ENCODE measurements at places on chromosomes 16 and 17.

GRCh38 chr16:4500272-4500671, 24.1 kb downstream of the HMOX2 start:
- no peak for DNase-seq

- DNase-seq: no peak
Measured at GRCh38 chr16:49720225-49720624, 135.7 kb downstream of the ZNF423 start.

- no peak for DNase-seq
Measured at GRCh38 chr17:13492737-13493122, 109.0 kb downstream of the HS3ST3A1 start.

DNA sequence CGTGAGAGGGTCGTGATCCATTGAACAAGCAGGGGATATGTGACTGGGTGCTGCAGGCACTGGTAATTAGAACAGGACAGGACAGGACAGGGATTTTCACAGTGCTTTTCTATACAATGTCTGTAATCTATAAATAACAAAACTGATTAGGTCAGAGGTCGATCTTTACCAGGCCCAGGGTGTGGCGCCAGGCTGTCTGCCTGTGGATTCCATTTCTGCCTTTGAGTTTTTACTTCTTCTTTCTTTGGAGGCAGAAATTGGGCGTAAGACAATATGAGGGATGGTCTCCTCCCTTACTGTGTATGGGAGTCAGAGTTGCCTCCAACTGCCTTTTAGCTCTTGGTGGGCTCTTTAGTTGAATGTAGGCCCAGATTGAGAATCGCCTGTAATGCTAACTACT, 1.5 kb upstream of the ZNF764 start:
- DNase-seq: no peak

GRCh38 chr16:81436386-81436785, 8.2 kb upstream of the CMIP start:
- no peak for DNase-seq

- no peak for DNase-seq
Measured at GRCh38 chr17:79369001-79369400, 241.8 kb downstream of the RBFOX3 start.

- DNase-seq: peak; percentile 68
Measured at GRCh38 chr16:19907161-19907992, 22.7 kb upstream of the GPRC5B start.

DNA sequence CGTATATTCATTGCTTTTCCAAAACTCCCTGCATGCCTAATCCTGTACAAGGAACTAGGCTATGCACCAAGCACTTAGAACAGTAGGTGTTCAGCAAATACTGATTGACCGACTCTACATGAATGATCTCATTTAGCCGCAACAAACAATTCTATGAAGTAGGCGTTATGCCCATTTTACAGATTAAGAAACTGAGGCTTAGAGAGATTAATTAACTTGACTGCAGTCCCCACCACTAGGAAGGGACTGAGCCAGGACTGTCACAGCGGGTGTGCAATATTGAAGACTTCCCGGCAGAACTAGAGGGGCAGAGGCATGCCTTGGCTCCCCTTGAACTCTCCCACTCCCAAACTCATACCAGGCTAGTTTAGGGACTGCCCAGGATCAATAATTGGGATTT, 10.5 kb upstream of the N4BP1 start:
- no peak for DNase-seq

DNA sequence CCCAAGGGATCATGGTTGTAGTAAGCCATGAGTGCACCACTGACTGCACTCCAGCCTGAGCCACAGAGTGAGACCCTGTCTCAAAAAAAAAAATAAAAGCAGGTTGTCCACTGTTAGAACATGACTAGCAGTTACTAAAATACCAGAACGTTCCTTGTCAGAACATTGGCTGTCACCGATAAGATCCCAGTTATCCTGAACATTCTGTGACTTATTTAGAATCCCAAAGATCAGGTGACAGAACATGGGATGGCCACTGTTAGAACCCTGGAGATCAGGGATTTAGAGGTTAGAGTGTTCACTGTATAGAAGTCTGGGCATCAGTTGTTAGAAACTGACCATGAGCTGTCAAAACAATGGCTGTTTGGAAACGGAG, 8.6 kb downstream of the CES4A start:
- DNase-seq: no peak

- no peak for DNase-seq
Measured at GRCh38 chr16:78461087-78461486, 361.6 kb downstream of the WWOX start.

DNA sequence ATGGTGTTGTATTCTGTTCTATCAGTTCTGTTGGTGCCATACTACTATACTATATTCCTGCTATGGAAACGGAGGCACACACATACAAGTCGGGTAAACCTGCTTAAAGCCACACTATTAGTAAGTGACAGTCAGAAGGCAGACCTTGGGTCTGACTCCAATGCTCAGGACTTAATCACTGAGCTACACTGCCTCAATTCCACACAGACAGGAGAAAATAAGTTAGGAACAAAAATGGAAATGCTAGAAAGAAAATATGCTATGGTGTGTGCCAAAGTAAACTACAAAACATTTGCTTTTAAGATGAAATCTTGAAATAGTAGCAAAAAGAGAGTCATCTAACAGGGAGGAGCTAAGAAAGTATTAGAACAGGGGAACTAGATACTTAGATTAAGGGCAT, 48.1 kb downstream of the MYO1D start:
- no peak for DNase-seq

- no peak for DNase-seq
Measured at GRCh38 chr17:78364436-78365281, 4.8 kb upstream of the SOCS3 start.

GRCh38 chr16:68257251-68257905, 6.9 kb upstream of the SLC7A6 start:
- no peak for DNase-seq

GRCh38 chr17:78903101-78903779, at the start of gene CEP295NL:
TSS of gene CEP295NL (minus strand) at chr17:78903201. CDS start at chr17:78901828, 1,373 bp downstream.
- no peak for DNase-seq

- DNase-seq: no peak
Measured at GRCh38 chr17:12041312-12041711, 20.6 kb downstream of the MAP2K4 start.

DNA sequence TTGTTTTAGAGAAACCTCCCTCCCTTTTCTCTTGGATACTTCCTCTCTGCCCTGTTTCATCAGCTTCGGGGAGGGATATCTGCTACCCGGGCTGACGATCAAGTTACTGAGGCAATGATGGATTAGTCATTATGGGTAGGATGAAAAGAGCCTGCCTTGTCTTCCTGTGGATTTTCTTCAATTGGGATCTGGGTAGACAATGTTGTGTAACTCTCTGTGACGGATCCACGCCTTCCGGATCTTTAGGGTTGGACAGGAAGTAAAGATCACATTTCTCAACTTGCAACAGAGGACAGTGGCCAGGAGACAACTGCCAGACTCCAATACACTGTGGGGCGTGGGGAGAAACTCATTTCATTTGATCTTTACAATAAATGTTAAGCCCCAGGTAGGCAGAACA, 11.3 kb upstream of the CHST6 start:
- no peak for DNase-seq

GRCh38 chr17:37813751-37814150, 68.9 kb upstream of the HNF1B start:
- DNase-seq: no peak

- no peak for DNase-seq
Measured at GRCh38 chr17:79106958-79107357, 32.3 kb downstream of the ENGASE start.

DNA sequence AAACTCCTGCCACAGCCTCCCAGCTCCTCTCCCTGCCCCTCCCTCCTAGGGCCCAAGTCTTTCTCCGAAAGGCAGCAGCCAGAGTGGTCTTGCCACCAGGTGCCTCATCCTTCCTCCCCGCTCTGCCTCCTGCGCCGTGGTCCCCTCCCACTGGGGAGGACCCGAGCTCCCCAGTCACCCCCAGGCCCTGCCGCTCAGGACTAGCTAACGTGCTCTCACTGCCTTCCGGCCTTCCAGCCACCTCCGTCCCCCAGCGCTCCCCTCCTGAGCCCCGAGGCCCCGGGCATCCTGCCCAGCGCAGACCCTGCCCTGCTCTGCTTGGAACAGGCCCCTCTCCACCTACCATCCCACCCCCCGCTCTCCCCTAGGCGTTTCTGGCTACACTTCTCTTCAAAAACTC, 19.4 kb upstream of the COL1A1 start:
- no peak for DNase-seq

DNA sequence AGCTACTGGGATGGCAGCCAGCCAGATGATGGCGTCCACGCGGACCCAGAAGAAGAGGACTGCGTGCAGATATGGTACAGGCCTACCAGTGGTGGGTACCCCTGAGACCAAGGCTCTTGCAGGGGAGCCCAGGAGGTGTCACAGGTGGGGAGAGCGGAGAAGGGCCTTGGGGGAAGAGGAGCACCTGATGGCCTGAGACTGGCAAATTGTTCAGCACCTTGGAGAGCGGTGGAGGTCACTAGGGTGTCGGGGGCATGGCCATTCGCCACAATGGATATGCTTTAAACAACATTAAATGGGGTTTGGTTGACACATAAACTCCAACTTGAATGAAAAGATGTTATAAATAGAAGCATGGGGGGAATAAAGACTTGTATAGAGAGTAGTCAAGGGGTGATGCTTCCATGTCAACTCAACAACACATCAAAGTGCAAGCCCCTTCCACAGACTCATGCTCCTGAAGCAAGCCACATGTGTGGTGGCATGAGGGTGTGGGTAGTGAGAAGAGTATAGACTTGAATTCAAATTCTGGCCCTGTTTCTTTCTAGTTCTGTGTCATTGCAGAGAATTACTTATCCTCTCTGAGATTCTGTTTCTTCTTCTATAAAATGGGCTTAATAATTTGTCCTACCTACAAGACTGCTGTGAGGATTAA, 22.2 kb downstream of the CLEC19A start:
- no peak for DNase-seq

- DNase-seq: no peak
Measured at GRCh38 chr16:73122604-73123391, 74.9 kb upstream of the ZFHX3 start.

DNA sequence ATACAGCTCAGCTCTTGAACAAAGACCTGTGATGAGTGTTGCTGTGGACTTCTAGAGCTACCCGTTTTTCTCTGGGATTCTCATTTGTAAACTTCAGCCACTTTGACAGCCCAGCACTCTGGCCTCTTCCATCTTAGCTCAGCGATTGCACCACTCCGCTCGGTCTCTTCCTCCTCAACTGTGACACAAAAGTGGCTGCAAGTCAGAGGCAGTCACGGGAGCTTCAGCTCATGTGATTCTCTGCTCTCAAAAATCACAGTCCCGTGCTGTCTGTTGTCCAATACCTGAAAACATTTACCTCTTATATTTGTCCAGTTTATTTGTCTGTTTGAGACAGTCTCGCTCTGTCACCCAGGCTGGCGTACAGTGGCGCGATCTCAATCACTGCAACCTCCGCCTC, 75.7 kb upstream of the DNAH17 start:
- no peak for DNase-seq

DNA sequence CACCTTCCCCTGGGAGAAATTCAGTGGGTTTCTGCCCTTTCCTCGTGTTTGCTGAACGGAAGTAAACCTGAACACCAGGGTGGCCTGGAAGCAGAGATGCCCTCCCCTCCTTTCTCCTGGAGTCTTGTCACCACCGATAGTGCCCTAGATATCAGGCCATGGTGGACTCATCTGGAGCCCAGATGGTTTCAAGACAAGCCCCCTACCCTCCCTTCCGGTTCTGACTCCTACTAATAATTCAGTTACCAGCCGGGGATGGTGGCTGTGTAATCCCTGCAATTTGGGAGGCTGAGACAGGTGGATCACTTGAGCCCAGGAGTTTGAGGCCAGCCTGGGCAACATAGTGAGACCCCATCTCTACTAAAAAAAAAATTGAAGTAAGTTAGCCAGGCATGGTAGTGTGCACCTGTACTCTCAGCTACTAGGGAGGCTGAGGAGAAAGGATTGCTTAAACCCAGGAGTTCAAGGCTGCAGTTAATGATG, 2.4 kb downstream of the ZNF469 start:
- DNase-seq: no peak

DNA sequence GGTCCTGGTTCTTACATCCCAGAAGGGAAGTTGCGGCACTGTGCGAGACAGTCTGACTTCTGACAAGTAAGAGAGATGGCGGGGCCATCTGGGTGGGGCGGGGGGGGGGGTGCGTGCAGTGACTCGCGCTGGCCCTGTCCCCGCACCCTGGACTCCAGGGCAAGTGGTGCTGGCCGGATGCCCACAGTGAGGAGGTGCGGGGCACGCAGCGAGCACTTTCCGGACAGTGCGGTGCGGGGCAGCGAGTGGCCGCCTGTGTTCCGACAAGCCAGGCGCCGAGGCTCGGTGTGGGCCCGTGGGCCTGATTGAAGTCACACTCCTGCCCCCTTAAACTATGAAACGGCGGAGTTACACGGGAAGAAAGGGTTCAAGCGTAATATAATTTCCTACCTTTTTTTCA, 106.4 kb downstream of the BANP start:
- no peak for DNase-seq

DNA sequence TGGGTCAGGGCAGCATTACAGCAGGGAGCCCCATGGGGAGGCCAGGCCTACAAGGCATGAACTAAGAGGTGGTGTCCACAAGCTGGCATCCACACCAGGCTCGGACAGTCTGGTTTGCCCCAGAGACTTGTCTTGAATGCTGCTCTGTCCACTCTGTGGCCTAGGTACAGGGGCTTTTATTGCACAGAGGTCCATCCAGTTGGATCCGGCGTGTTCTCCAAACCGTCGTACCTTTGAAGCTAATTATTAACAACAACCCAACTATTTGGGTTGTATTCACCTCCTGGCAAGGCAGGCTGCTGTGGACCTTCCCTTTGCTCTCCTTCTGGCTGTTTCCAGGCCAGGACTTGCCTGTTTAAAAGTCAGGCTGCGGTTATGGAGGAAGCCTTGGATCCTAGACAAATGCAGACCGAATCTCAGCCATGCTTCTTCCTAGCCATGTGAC, 123.4 kb downstream of the CLEC16A start:
- no peak for DNase-seq

DNA sequence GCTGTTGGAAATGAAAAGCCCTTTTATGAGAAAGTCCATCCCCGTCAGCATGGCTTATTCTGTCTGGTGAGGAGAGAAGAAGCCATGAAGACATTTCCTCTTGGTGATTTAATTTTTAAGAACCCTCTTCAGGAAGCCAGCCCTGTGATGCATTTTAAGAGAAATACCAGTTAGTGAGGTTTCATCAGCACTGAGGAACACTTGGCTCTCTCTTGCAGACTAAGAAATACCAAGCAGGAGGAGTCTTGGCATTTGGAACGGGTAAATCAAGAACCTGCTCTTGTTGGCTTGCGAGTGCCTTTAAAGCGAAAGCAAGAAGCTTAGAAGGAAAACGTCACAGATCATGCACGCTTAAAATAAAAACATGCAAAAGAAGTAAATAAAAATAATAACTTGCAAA, 17.5 kb downstream of the RAB11FIP3 start:
- no peak for DNase-seq

DNA sequence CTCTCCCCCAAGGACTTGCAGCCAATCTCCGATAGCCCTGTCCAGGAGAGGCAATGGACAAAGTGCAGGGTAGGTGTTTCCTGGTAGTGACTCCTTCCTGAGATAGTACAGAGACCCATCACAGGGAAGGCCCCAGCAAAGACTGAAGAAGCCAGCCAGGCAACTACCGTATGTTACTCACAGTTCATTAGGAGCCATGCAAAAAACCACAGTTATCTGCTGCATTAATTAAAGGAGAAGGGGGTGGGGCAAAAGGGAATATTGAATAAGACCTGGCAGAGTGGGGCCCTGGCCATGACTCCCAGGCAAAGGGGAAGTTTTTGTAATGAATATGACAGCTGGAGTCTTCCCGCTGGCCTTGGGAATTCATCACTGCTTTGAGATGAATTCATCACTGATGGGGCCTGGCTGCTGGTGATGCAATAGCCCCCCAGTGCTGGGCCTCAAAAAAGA, 2.5 kb upstream of the SLC13A2 start:
- no peak for DNase-seq
